ENCODE measurements at places on chromosomes 3 and 15.

DNA sequence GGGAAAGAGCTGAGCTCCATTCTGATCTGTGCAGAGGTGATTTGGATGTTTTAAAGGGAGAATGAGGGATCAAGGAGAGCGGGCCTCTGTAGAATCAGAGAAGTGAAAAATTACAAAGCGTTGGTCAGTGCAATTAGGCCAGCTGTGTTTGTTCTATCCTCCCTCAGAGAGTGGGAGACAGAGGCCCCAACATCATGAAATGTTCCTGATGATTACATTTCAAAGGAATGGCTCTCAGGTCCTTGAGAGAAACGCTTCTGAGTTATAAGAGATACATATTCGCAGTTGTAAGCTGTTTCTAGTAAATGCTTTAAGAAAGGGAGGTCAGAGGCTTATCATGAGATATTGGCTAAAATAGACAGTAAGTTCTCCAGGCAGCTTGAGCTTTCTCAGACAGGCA lies 15.7 kb upstream of the CAND2 start:
- H3K4me3 ChIP-seq = no peak overlapping the region
- DNase-seq = no peak
- no peak overlapping the region for H3K27ac ChIP-seq
- peaks cover 4% of the 10 kb centered on the region for H3K27me3 ChIP-seq

GRCh38 chr15:64324165-64324877 lies 31.7 kb downstream of the CSNK1G1 start:
- no peak overlapping the region for H3K4me3 ChIP-seq
- no peak overlapping the region for H3K27ac ChIP-seq
- no peaks in the 10 kb centered on the region for H3K36me3 ChIP-seq
- no peaks in the 10 kb centered on the region for H3K4me1 ChIP-seq
- H3K27me3 ChIP-seq = no peaks in the 10 kb centered on the region
- no peak for DNase-seq

GRCh38 chr15:36907295-36907694 lies 193.1 kb downstream of the MEIS2 start:
- H3K4me3 ChIP-seq = no peak overlapping the region
- H3K36me3 ChIP-seq = no peaks in the 10 kb centered on the region
- H3K27ac ChIP-seq = no peak overlapping the region
- H3K4me1 ChIP-seq = peaks cover 17% of the 10 kb centered on the region
- H3K27me3 ChIP-seq = no peaks in the 10 kb centered on the region

DNA sequence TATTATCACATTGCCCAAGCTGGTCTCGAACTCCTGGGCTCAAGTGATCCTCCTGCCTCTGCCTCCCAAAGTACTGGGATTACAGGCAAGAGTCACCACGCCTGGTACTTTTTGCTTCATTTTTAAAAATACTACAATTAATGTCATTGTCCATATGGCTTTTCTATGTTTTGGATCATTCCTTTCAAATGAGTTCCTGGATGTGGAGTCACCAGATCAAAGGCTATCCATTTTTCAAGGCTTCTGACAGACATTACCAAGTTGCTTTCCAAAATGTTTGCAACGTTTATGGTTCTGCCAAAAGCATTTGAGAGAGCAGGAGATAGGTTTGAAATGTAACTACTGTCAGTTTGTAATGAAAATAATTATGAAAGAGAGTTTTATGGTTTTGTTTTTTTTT lies 34.2 kb upstream of the BCL2L10 start:
- H3K4me3 ChIP-seq = no peak overlapping the region
- H3K36me3 ChIP-seq = no peaks in the 10 kb centered on the region
- no peak for DNase-seq

GRCh38 chr15:78077053-78077870 lies at the start of gene TBC1D2B:
TSS of gene TBC1D2B (minus strand) at chr15:78077711. CDS start at chr15:78077652, 59 bp downstream.
- H3K27me3 ChIP-seq = no peaks in the 10 kb centered on the region
- H3K27ac ChIP-seq = peak within 1 kb of the TSS; percentile 77
- H3K4me1 ChIP-seq = peaks cover 43% of the 10 kb centered on the region
- peak within 1 kb of the TSS; percentile 80 for H3K4me3 ChIP-seq
- no peaks in the 10 kb centered on the region for H3K36me3 ChIP-seq
- DNase-seq = peak; percentile 79

DNA sequence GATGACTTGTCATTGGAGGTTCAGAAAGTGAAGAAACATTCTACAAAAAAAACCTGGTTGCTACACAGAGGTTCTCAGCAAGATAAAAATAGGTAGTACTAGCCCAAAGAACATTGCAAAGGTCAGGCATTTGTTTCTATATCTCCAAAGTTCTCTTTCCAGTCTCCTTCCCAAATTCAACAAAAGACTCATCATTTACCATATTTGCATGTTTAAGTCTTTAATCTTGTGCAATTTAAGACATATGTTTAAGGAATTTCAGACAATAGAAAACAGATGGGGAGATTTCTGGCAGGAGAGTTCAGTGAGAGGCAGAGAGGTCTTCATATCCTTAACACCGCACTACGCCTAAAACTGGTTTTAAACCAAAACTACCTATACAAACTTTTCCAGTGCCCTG lies 173.8 kb upstream of the THBS1 start:
- H3K27me3 ChIP-seq = no peaks in the 10 kb centered on the region
- H3K27ac ChIP-seq = no peak overlapping the region
- no peak overlapping the region for H3K4me3 ChIP-seq
- no peak for DNase-seq

DNA sequence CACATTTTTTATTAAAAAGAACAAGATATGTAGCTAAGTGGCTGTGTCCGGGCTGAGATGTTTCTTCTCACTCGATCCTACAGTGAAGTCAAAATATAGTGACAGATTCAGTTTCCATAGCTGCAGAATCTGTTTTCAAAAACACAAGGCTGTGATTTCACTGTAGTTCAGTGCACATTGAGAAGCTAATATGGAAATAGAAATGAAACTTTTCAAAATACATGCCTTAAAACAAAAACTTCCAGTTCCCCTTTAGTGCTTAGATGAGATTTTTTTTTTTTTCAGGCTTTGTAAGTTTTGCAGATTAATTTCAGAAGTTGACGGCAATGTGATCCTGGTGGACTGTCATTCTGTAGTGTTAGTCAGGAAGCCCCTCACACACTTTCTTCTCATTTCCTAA lies 23.8 kb upstream of the TRAK1 start:
- no peak overlapping the region for H3K4me3 ChIP-seq
- H3K4me1 ChIP-seq = peaks cover 20% of the 10 kb centered on the region
- H3K27me3 ChIP-seq = no peaks in the 10 kb centered on the region
- peak overlapping the region; percentile 48 for H3K27ac ChIP-seq
- no peaks in the 10 kb centered on the region for H3K36me3 ChIP-seq
- DNase-seq = no peak

GRCh38 chr3:71854096-71854495 lies 69.1 kb upstream of the PROK2 start:
- no peaks in the 10 kb centered on the region for H3K4me1 ChIP-seq
- no peak for DNase-seq
- H3K36me3 ChIP-seq = no peaks in the 10 kb centered on the region
- peaks cover 11% of the 10 kb centered on the region for H3K27me3 ChIP-seq
- no peak overlapping the region for H3K27ac ChIP-seq

DNA sequence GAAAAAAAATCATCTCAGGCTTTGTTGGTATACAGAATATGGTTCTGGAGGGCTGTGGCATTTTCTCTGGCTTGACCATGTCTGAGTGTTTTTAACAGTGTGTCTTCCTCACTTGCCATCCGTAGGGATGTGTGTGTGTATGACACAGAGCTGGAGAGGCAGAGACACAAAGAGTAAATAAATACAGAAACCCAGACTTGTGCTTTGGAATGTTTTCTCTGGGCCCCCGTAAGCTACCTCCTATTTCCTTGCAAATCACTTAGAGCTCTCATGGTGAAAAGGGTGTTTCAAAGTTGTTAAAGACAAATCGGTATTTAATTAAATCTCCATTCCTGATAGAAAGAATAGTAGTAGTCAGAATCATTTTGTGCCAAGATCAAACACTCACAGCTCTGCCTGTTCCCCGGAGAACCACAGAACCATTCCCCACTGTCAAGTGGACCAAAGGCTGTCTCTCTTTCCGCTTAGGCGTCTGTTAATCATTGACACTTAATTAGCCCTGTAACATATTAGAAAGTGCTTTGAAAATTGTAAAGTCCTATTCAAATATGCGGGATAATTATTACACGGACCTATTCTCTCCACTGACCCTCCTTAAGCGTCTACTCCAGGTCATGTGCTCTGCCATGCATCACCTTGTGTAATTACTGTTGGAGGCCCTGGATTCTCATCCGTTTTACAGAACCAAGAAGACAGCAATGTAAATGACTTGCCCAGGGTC lies 313.6 kb upstream of the TLE3 start:
- peak overlapping the region; percentile 27 for H3K27ac ChIP-seq
- no peak overlapping the region for H3K4me3 ChIP-seq
- DNase-seq = peak; percentile 77
- peaks cover 3% of the 10 kb centered on the region for H3K27me3 ChIP-seq

DNA sequence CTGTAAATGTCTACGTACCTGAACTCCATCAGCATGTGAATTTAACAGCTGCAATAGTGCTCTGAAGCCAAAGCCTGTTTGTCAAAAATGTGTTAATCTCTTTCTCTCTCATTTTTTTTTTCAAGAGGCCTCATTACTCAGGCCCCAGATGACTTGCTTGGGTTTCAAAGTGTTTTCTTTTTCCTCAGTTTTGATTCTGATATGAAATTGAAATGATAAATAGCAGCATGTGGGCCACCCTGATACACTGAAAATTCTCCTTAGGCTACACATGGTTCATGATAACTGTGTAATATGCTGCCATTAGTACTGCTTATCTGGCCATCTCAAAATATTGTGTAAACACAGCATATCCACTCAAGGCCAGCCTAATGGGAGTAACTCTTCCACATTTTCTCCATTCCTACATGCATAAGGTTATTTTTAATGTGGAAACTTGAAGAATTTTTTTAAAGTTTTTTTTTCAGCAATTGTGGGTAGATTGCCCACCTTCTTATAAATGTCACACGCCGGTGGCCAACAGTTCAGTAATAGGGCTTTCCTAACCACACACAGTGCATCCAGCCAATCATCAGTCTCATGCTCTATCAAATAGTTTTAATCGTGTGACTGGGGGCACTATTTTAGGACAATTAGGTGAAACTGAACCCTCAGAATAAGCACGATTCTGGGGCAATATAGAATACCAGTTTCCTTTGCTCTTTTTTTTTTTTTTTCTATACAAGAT lies 13.1 kb upstream of the DENND4A start:
- peak overlapping the region; percentile 52 for H3K27ac ChIP-seq
- H3K36me3 ChIP-seq = no peaks in the 10 kb centered on the region
- peaks cover 9% of the 10 kb centered on the region for H3K4me1 ChIP-seq
- DNase-seq = no peak
- no peaks in the 10 kb centered on the region for H3K27me3 ChIP-seq

DNA sequence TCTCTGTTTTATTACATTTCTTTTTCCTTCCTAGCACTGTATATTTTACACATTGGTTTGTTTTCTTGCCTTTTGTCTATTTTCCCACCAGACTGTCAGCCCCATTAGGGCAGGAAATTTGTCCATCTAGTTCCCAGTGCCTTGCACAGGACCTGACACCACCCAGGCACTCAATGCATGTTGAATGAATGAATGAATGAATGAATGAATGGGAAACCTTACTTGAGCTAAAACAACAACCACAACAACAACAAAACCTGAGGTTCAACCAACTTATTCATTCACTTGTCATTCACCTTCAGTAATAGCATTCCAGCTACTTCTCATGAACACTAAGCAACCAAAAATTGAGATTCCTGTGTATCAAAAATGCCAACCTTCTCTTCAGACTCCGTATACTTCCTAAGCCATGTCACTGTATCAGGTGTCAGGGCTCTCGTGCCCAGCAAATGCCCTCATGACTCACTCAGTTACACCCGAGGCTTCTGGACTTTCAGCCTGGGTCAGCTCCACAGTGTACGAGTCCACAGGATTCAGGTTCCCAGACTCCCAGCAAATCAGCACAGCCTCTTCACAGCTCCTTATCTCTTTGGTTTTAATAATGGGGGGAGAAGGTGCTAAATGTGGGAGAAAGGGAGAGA lies 37.3 kb downstream of the FSD2 start:
- no peaks in the 10 kb centered on the region for H3K27me3 ChIP-seq
- peak; percentile 17 for DNase-seq
- H3K4me1 ChIP-seq = no peaks in the 10 kb centered on the region
- H3K36me3 ChIP-seq = peaks cover 6% of the 10 kb centered on the region

GRCh38 chr3:130900959-130901358 lies 7.1 kb downstream of the ATP2C1 start:
- H3K4me3 ChIP-seq = no peak overlapping the region
- no peak for DNase-seq
- H3K36me3 ChIP-seq = no peaks in the 10 kb centered on the region
- H3K4me1 ChIP-seq = no peaks in the 10 kb centered on the region
- no peak overlapping the region for H3K27ac ChIP-seq

GRCh38 chr15:63968700-63969099 lies 77.6 kb downstream of the DAPK2 start:
- peak; percentile 43 for DNase-seq
- no peaks in the 10 kb centered on the region for H3K27me3 ChIP-seq
- H3K4me3 ChIP-seq = no peak overlapping the region
- peaks cover 2% of the 10 kb centered on the region for H3K36me3 ChIP-seq

DNA sequence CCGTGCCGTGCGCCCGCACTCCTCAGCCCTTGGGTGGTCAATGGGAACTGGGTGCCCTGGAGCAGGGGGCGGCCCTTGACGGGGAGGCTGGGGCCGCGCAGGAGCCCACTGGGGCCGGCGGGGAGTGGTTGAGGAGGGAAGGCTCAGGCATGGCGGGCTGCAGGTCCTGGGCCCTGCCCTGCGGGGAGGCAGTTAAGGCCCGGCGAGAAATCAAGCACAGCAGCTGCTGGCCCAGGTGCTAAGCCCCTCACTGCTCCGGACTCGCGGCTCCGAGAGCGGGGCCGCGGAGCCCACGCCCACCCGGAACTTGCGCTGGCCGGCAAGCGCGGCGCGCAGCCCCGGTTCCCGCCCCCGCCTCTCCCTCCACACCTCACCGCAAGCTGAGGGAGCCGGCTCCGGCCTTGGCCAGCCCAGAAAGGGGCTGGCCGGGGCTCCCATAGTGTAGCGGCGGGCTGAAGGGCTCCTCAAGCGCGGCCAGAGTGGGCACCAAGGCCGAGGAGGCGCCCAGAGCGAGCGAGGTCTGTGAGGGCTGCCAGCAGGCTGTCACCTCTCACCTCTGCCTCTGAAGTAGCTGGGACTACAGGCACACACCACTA lies 7.8 kb downstream of the GP9 start:
- H3K4me3 ChIP-seq = peak overlapping the region; percentile 44
- H3K27me3 ChIP-seq = peaks cover 3% of the 10 kb centered on the region
- H3K36me3 ChIP-seq = no peaks in the 10 kb centered on the region
- no peak for DNase-seq
- no peak overlapping the region for H3K27ac ChIP-seq

GRCh38 chr3:128176276-128176833 lies 23.1 kb downstream of the EEFSEC start:
- H3K27ac ChIP-seq = no peak overlapping the region
- H3K4me1 ChIP-seq = peaks cover 14% of the 10 kb centered on the region
- DNase-seq = no peak
- H3K27me3 ChIP-seq = no peaks in the 10 kb centered on the region

DNA sequence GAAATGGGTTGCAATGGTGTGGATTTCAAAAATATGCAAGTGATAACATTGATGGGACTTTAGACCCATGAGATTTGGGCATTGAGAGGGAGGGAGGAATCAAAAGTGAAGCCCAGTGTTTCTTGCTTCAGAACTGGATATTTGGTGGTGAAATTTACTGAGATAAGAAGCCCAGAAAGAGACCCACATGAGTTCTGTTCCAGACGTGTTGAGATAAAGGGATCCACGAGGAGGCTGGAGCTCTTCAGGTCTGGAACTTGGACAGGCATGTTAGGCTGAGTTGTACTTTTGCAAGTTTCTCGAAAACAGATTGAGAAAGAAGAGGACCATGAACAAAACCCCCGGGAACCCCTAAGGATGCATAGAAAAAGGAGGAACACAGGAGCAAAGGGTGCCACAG lies 290.2 kb downstream of the MEX3B start:
- H3K36me3 ChIP-seq = no peaks in the 10 kb centered on the region
- no peak overlapping the region for H3K4me3 ChIP-seq
- H3K27me3 ChIP-seq = no peaks in the 10 kb centered on the region
- no peak overlapping the region for H3K27ac ChIP-seq
- DNase-seq = no peak

Measured in large intestine (tissue), 12 donors.